Nasal cavity respiratory epithelium epithelial cell of viscerocranial mucosa (primary cell): ENCODE measurements at places on chromosomes 13 and 19. TPM values are rescaled to one million over a fixed set of nuclear protein-coding genes. Genes with fewer than 3 reads are reported as not detected.

C13orf42 gene
- not detected in 2 replicates for total RNA-seq

LENG9 gene
- 11.4 and 13.7 TPM in 2 replicates for total RNA-seq

CEBPA gene
- 9.9 and 13.2 TPM in 2 replicates for total RNA-seq

FREM2 gene
- under 0.01 and 0.07 TPM in 2 replicates for total RNA-seq

KLK3 gene
- not detected in 2 replicates for total RNA-seq

ZNF534 gene
- under 0.01 and 0.07 TPM in 2 replicates for total RNA-seq

OR7C1 gene
- not detected in 2 replicates for total RNA-seq

RASL11A gene
- total RNA-seq = 0.64 and 2.1 TPM in 2 replicates

DKKL1 gene
- 0.14 and 0.34 TPM in 2 replicates for total RNA-seq

MTRF1 gene
- total RNA-seq = 10.9 and 15.4 TPM in 2 replicates

KLK5 gene
- 25.0 and 189 TPM in 2 replicates for total RNA-seq

CD177 gene
- 0.34 and 0.85 TPM in 2 replicates for total RNA-seq

SPACA4 gene
- 0.21 TPM in 1 of 2 replicates, not detected in the other for total RNA-seq

RCBTB2 gene
- total RNA-seq = 5.5 and 9.5 TPM in 2 replicates

ZNF177 gene
- total RNA-seq = 0.68 and 2.3 TPM in 2 replicates

TMEM221 gene
- total RNA-seq = 0.21 TPM in 1 of 2 replicates, not detected in the other

CACNG7 gene
- total RNA-seq = not detected in 2 replicates

BCL3 gene
- total RNA-seq = 2.7 and 21.6 TPM in 2 replicates

C19orf33 gene
- total RNA-seq = 72.1 and 444 TPM in 2 replicates

C19orf38 gene
- total RNA-seq = 0.71 and 1.0 TPM in 2 replicates

ZNF175 gene
- total RNA-seq = 1.4 and 3.2 TPM in 2 replicates

PRR20D gene
- total RNA-seq = not detected in 2 replicates

KLK2 gene
- total RNA-seq = not detected in 2 replicates

GRIK5 gene
- total RNA-seq = 0.28 and 0.34 TPM in 2 replicates

SHC2 gene
- total RNA-seq = 0.34 and 3.3 TPM in 2 replicates

ZNF223 gene
- total RNA-seq = 4.8 and 5.5 TPM in 2 replicates

ZNF112 gene
- total RNA-seq = 2.4 and 9.9 TPM in 2 replicates

MAST1 gene
- under 0.01 and 0.28 TPM in 2 replicates for total RNA-seq

MATK gene
- under 0.01 and 0.57 TPM in 2 replicates for total RNA-seq

PSG1 gene
- total RNA-seq = not detected in 2 replicates

LHB gene
- 0.21 and 0.34 TPM in 2 replicates for total RNA-seq

ZNF625 gene
- 4.8 and 10.3 TPM in 2 replicates for total RNA-seq

CEACAM7 gene
- total RNA-seq = 0.34 and 2.2 TPM in 2 replicates

TEX101 gene
- total RNA-seq = not detected in 2 replicates

PGLYRP1 gene
- total RNA-seq = not detected in 2 replicates

LACC1 gene
- 15.4 and 23.0 TPM in 2 replicates for total RNA-seq

CGB2 gene
- not detected in 2 replicates for total RNA-seq

TDRD12 gene
- total RNA-seq = under 0.01 and 1.00 TPM in 2 replicates

HIPK4 gene
- total RNA-seq = under 0.01 and 0.07 TPM in 2 replicates

ZFP14 gene
- total RNA-seq = 1.7 and 2.8 TPM in 2 replicates

TNNI3 gene
- 0.21 and 0.34 TPM in 2 replicates for total RNA-seq

FAAP24 gene
- total RNA-seq = 1.00 and 1.0 TPM in 2 replicates

RGCC gene
- total RNA-seq = 1.4 and 4.1 TPM in 2 replicates

CBLC gene
- total RNA-seq = 59.5 and 120 TPM in 2 replicates

MRPL4 gene
- 25.6 and 33.3 TPM in 2 replicates for total RNA-seq

ONECUT3 gene
- total RNA-seq = under 0.01 TPM in 2 replicates

ZNF415 gene
- total RNA-seq = 12.3 and 15.4 TPM in 2 replicates

ZNF846 gene
- total RNA-seq = 6.8 and 14.2 TPM in 2 replicates

ZNF444 gene
- total RNA-seq = 7.9 and 12.9 TPM in 2 replicates

B3GNT3 gene
- 9.1 and 12.6 TPM in 2 replicates for total RNA-seq

SLC25A41 gene
- 0.21 TPM in 1 of 2 replicates, not detected in the other for total RNA-seq

GAPDHS gene
- total RNA-seq = not detected in 2 replicates

FLT3 gene
- not detected in 2 replicates for total RNA-seq

NDFIP2 gene
- 72.3 and 125 TPM in 2 replicates for total RNA-seq

SIGLEC12 gene
- not detected in 2 replicates for total RNA-seq

ZNF85 gene
- 3.3 and 4.4 TPM in 2 replicates for total RNA-seq

ADGRE3 gene
- not detected in 2 replicates for total RNA-seq
